ENCODE measurements at places on chromosomes 2 and 18.

DNA sequence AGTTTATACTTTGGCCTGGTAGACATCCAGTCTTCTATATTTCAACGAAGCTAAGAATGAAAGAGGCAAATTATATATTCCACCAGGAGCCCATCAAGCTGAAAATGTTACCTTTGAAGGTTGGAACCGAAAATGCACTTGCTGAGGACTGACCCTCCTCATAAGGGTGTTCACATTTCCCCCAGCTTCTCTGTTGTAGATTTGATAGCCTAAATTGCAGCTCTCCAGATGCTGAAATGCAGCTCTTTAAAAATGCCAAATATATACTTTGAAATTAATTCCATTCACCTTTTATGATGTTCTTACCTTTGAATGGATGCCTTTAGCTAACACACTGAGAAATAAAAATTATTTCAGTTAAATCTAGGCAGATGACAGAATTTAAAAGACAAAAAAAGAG is 1.8 kb upstream of the FIGN start:
- H3K4me3 ChIP-seq = no peak overlapping the region
- H3K36me3 ChIP-seq = no peaks in the 10 kb centered on the region
- no peak for DNase-seq
- no peaks in the 10 kb centered on the region for H3K27me3 ChIP-seq
- H3K27ac ChIP-seq = no peak overlapping the region
- H3K4me1 ChIP-seq = peaks cover 8% of the 10 kb centered on the region

DNA sequence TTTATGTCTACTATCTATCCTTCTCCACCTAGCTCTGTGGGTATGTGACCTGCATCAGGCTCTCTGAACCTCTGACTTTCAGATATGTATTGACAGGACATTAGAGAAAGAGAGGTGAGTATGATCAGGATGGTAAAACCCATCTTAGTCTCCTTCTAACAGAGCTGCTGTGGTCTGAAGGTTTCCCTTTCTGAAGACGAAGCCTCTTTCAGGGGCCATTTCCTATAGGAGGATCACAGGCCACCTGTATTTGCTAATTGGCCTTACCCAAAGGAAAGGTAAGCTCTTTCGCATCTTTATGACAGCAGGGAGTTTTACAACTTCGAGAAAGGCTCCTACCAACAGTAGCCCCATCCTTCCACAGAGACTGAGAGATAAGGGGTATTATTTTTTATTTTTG is 442.9 kb downstream of the KCNJ3 start:
- H3K27ac ChIP-seq = no peak overlapping the region
- no peaks in the 10 kb centered on the region for H3K36me3 ChIP-seq
- no peak for DNase-seq
- H3K27me3 ChIP-seq = no peaks in the 10 kb centered on the region

DNA sequence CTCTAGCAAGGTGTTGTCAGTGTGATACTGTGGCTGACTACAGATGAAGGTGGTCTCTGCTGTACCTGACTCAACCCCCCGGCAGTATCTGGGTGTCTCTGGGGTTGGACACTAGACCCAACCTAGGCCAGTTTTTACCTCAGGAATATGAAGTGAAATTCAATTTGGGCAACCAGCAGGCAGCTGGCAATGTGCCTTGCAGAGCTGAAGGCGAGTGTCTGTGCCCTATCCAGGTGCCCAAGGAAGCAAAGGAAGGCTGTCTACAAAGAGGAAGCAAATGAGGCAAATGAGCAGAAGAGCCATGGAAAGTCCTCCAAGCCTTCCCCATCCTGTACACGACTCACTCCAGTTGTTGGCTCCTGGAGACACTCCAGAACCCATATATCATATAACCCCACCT is 264.6 kb upstream of the AGAP1 start:
- H3K4me3 ChIP-seq = no peak overlapping the region
- no peaks in the 10 kb centered on the region for H3K4me1 ChIP-seq
- DNase-seq = no peak
- no peaks in the 10 kb centered on the region for H3K36me3 ChIP-seq
- no peak overlapping the region for H3K27ac ChIP-seq
- no peaks in the 10 kb centered on the region for H3K27me3 ChIP-seq

GRCh38 chr2:102082571-102083392 is 59.8 kb upstream of the IL1R1 start:
- H3K4me3 ChIP-seq = no peak overlapping the region
- no peaks in the 10 kb centered on the region for H3K27me3 ChIP-seq
- peak overlapping the region; percentile 8 for H3K27ac ChIP-seq
- H3K36me3 ChIP-seq = no peaks in the 10 kb centered on the region
- peaks cover 21% of the 10 kb centered on the region for H3K4me1 ChIP-seq

- H3K27ac ChIP-seq = peak overlapping the region; percentile 79
- H3K4me1 ChIP-seq = peaks cover 57% of the 10 kb centered on the region
- H3K27me3 ChIP-seq = no peaks in the 10 kb centered on the region
- no peaks in the 10 kb centered on the region for H3K36me3 ChIP-seq
- peak; percentile 40 for DNase-seq
Measured at GRCh38 chr2:43105586-43106558, 120.5 kb downstream of the ZFP36L2 start.

- no peaks in the 10 kb centered on the region for H3K36me3 ChIP-seq
- no peaks in the 10 kb centered on the region for H3K4me1 ChIP-seq
- no peak overlapping the region for H3K4me3 ChIP-seq
- no peak for DNase-seq
Measured at GRCh38 chr2:33238111-33238510, 238.3 kb upstream of the RASGRP3 start.

DNA sequence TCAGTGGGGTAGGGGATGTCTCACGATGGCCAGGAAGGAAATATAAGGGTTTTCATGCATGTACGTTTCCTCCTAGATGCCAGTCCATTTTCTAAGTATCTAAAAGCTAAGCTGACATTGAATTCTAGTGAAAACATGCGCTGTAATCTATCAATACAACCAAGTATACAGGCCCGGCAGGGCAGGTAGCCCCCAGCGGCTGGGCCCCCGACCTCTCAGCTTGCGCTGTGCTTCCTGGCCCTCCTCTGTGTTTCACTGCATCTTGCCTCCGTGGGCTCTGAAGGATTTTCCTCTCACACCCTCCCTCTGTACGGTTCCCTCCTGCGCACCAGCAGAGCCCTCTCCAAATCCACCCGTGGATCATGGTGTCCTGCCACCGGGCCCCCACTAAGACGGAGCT is 524.8 kb downstream of the ZNF516 start:
- H3K27me3 ChIP-seq = no peaks in the 10 kb centered on the region
- H3K27ac ChIP-seq = no peak overlapping the region
- no peaks in the 10 kb centered on the region for H3K36me3 ChIP-seq
- H3K4me1 ChIP-seq = no peaks in the 10 kb centered on the region

- no peaks in the 10 kb centered on the region for H3K36me3 ChIP-seq
- H3K27me3 ChIP-seq = no peaks in the 10 kb centered on the region
- DNase-seq = no peak
- H3K4me1 ChIP-seq = no peaks in the 10 kb centered on the region
- H3K4me3 ChIP-seq = no peak overlapping the region
Measured at GRCh38 chr2:26744953-26745352, 19.1 kb upstream of the SLC35F6 start.

GRCh38 chr2:147294825-147295392 is 549.9 kb upstream of the ACVR2A start:
- no peaks in the 10 kb centered on the region for H3K36me3 ChIP-seq
- no peak overlapping the region for H3K27ac ChIP-seq
- no peak for DNase-seq
- H3K4me3 ChIP-seq = no peak overlapping the region
- H3K4me1 ChIP-seq = no peaks in the 10 kb centered on the region

GRCh38 chr2:207530160-207531031 is 634 bp downstream of the CREB1 start:
- H3K4me1 ChIP-seq = peaks cover 34% of the 10 kb centered on the region
- peak overlapping the region; percentile 97 for H3K27ac ChIP-seq
- peak overlapping the region; percentile 64 for H3K4me3 ChIP-seq
- H3K36me3 ChIP-seq = no peaks in the 10 kb centered on the region
- no peaks in the 10 kb centered on the region for H3K27me3 ChIP-seq

DNA sequence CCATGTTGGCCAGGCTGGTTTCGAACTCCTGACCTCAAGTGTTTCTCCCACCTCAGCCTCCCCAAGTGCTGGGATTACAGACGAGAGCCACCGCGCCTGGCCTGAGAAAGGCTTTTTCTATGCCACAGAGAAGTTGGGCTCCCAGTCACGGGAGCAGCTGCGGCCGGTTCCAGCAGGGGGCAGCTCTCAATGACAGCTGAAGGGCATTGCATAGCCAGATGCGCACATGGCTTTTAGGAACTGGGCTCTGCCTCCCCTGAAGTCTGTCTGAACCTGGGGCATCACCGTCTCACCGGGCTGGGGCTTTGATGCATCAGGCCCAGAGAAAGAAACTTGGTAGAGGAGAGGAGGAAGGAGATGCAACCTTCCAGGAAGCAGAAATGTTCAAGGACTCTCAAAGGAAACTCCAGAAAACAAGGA is 84.2 kb upstream of the LAPTM4A start:
- peak; percentile 85 for DNase-seq
- no peaks in the 10 kb centered on the region for H3K27me3 ChIP-seq
- no peak overlapping the region for H3K4me3 ChIP-seq

DNA sequence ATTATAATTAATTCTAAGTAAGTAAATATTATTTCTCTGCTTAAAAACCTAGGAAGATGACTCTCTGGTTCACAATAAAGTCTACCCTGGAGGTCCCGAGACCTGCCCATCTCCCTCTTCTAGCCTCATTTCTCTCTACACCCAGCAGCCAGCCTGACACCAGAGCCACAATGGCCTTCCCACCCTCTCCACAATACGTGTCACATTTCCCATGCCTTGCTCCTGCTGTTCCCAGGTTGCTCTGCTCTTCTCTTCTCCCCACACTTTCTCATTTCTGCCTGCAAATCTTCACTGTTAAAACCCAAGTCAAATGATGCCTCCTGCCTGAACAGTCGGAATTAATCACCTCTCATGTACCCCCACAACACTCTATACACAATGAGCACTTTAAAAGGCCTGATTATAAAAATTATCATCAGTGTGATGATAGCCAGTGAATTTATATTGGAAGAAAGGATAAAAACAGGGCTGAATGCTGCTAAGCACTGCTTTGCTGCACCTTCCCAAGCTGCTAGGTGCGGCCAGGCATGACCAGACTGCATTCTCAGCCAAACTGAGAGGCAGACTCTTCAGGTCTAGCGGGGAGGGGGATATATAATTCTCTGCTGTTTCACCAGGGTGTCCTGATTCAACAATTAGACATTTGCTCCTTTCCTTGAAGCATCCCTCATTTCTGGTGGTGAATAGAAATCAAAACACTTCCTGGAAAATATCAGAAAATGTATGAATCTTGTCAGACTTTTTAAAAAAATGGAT is 160.6 kb downstream of the DTNA start:
- H3K27me3 ChIP-seq = no peaks in the 10 kb centered on the region
- H3K36me3 ChIP-seq = no peaks in the 10 kb centered on the region
- no peak overlapping the region for H3K4me3 ChIP-seq
- DNase-seq = no peak

DNA sequence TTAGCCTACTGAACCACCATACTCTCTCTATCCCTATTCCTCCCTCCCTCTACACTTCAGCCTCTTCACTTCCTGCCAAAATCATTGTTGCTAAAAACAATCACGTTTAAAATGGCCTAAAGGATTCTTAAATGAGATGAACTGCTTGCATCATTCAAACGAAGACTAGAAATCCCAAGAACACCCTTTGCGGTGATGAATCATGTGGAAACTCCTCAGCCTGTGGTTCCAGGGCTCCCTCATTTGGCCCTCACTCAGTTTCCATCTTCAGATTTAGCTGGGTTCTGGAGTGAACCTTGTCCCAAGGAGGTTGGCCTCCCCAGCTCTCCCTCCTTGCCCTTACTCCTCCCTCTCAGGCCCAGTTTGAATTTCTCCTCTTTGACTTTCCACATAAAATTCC is 125.6 kb upstream of the CDC42EP3 start:
- no peaks in the 10 kb centered on the region for H3K36me3 ChIP-seq
- peaks cover 28% of the 10 kb centered on the region for H3K4me1 ChIP-seq
- no peak for DNase-seq
- H3K27ac ChIP-seq = peak overlapping the region; percentile 47

DNA sequence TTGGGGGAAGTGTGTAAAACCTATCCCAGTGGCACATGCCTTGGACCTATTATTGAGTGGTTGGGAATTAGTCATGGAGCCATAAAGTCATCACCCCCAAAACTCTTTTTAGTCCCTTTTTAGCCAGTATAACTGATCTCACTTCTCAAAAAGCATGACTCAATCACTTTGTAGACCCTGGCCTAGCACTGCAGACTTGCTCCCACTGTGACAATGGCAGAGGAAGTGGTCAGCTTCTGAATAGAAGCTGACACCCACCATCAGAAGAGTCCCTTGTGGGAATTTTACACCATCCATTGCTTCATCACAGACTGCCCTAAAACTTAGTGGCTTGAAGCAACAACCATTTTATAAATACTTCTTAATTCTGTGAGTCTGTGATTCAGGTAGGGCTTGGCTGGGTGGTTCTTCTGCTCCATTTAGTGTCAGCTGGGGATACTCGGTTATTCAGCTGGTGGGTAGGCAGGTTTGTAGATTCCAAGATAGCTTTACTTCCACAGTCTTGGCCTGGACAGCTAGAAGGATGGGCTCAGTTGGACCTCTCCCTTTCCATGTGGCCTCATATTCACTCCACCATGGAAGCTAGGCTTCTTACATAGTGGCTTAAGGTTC is 10.8 kb upstream of the ITGA6 start:
- no peaks in the 10 kb centered on the region for H3K36me3 ChIP-seq
- peaks cover 15% of the 10 kb centered on the region for H3K4me1 ChIP-seq
- DNase-seq = no peak
- no peak overlapping the region for H3K4me3 ChIP-seq
- H3K27me3 ChIP-seq = no peaks in the 10 kb centered on the region
- peak overlapping the region; percentile 36 for H3K27ac ChIP-seq

DNA sequence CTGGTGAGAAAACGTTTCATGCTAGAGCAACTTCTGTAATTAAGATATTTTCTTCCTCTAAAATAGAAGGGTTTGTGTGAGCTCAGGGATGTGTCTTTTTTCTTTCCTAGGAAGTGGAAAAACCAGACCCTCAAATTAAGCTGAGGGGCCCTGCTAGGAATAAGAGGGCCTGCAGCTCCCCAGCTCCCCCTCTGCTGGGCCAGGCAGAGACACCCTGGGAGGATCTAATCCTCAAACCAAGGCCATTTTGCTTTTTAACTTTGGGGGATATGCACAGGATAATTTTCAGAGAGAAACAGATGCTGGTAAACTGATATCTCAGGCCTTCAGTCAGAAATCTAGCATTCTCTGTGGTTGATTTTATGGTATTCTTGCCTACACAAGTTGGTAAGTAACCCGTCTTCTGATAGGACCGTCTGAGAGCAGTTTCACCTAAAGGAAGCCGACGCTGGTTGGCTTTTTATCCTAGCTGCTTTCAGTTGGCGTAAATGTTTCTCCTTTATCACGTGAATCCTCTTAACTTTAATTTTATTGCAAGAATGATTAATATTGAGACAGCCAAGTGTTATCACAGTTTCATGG is 34.8 kb downstream of the SNTG2 start:
- H3K4me1 ChIP-seq = no peaks in the 10 kb centered on the region

GRCh38 chr2:218645126-218645525 is 14.3 kb downstream of the ZNF142 start:
- no peaks in the 10 kb centered on the region for H3K27me3 ChIP-seq
- H3K27ac ChIP-seq = no peak overlapping the region
- H3K36me3 ChIP-seq = peaks cover 99% of the 10 kb centered on the region
- H3K4me1 ChIP-seq = no peaks in the 10 kb centered on the region
- peak; percentile 41 for DNase-seq
- no peak overlapping the region for H3K4me3 ChIP-seq

- H3K4me3 ChIP-seq = peak overlapping the region; percentile 55
- no peak overlapping the region for H3K27ac ChIP-seq
- peaks cover 10% of the 10 kb centered on the region for H3K4me1 ChIP-seq
- DNase-seq = no peak
Measured at GRCh38 chr2:118223992-118224894, 136.0 kb downstream of the INSIG2 start.

- no peak for DNase-seq
- peaks cover 12% of the 10 kb centered on the region for H3K27me3 ChIP-seq
- no peaks in the 10 kb centered on the region for H3K36me3 ChIP-seq
- no peak overlapping the region for H3K27ac ChIP-seq
Measured at GRCh38 chr2:126932529-126932928, 33.8 kb downstream of the TEX51 start.
